ENCODE measurements at places on chromosomes 1 and 21. TPM values are rescaled to one million over a fixed set of nuclear protein-coding genes. Genes with fewer than 3 reads are reported as not detected.

NCAM2 gene
- 63.6 TPM for total RNA-seq

SPATA21 gene
- not detected for total RNA-seq

LRRC39 gene
- 9.0 TPM for total RNA-seq

FAM177B gene
- total RNA-seq = not detected

GNL2 gene
- total RNA-seq = 44.4 TPM

VTCN1 gene
- total RNA-seq = 0.41 TPM

GPR3 gene
- total RNA-seq = 0.41 TPM

TARS2 gene
- 22.8 TPM for total RNA-seq

ZNF695 gene
- total RNA-seq = 6.1 TPM

SPRTN gene
- 14.3 TPM for total RNA-seq

EFNA4 gene
- 0.82 TPM for total RNA-seq

OR10K2 gene
- not detected for total RNA-seq

CYP4A11 gene
- total RNA-seq = not detected

ZZZ3 gene
- total RNA-seq = 134 TPM

AP4B1 gene
- total RNA-seq = 27.3 TPM

PRDM16 gene
- total RNA-seq = 1.6 TPM

MPL gene
- total RNA-seq = not detected

CD244 gene
- not detected for total RNA-seq

CA6 gene
- total RNA-seq = not detected

TRIM58 gene
- 3.3 TPM for total RNA-seq

FMN2 gene
- 60.7 TPM for total RNA-seq

BMP8B gene
- total RNA-seq = 0.41 TPM

NEK2 gene
- 2.9 TPM for total RNA-seq

FGR gene
- total RNA-seq = 0.41 TPM

GIPC2 gene
- 0.41 TPM for total RNA-seq

SPRR2E gene
- not detected for total RNA-seq

IL24 gene
- total RNA-seq = under 0.01 TPM

CLDN14 gene
- total RNA-seq = not detected

SPRR2F gene
- total RNA-seq = not detected

BGLAP gene
- not detected for total RNA-seq

ACTA1 gene
- 0.41 TPM for total RNA-seq

CBR3 gene
- total RNA-seq = 1.6 TPM

ADAMTS4 gene
- 0.41 TPM for total RNA-seq

C1orf94 gene
- total RNA-seq = under 0.01 TPM

CTXND2 gene
- total RNA-seq = not detected

OBSCN gene
- 30.2 TPM for total RNA-seq

PLEKHG5 gene
- total RNA-seq = 24.9 TPM

CLCA1 gene
- not detected for total RNA-seq

TPTE gene
- not detected for total RNA-seq

UBL4B gene
- total RNA-seq = 0.41 TPM

APCS gene
- total RNA-seq = not detected
